ENCODE measurements at places on chromosomes 11 and 22.

GRCh38 chr11:63986156-63986931 lies at the start of gene OTUB1:
OTUB1 (plus strand) TSS chr11:63986438; CDS start chr11:63986457, 19 bp downstream.
- peak; percentile 97 for DNase-seq

DNA sequence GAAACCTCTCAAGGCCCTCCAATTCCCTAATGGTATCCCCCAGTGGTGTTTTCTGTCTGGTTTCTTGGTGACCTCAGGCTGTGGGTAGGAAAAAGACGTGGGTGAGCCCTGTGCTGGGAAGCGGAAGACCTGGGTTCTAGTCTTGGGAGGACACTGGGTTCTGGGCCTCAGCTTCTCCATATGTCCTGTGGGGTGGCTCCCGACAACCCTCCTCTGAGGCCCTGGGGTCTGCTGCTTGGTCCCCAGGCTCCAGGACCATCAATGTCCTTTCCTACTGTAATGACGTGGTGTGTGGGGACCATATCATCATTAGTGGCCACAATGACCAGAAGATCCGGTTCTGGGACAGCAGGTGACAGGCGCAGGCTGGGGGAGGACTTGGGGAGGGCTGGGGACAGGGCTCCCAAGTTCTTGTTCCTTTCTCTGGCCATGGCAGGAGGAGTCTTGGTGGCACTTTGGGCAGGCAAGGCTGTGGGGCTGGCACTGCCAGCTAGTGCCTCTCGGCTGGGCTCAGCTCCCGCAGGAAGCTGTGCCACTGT lies 12.8 kb downstream of the ATG16L2 start:
- DNase-seq, result no peak

- DNase-seq, result no peak
Measured at GRCh38 chr11:870127-870413, 27.4 kb downstream of the TSPAN4 start.

DNA sequence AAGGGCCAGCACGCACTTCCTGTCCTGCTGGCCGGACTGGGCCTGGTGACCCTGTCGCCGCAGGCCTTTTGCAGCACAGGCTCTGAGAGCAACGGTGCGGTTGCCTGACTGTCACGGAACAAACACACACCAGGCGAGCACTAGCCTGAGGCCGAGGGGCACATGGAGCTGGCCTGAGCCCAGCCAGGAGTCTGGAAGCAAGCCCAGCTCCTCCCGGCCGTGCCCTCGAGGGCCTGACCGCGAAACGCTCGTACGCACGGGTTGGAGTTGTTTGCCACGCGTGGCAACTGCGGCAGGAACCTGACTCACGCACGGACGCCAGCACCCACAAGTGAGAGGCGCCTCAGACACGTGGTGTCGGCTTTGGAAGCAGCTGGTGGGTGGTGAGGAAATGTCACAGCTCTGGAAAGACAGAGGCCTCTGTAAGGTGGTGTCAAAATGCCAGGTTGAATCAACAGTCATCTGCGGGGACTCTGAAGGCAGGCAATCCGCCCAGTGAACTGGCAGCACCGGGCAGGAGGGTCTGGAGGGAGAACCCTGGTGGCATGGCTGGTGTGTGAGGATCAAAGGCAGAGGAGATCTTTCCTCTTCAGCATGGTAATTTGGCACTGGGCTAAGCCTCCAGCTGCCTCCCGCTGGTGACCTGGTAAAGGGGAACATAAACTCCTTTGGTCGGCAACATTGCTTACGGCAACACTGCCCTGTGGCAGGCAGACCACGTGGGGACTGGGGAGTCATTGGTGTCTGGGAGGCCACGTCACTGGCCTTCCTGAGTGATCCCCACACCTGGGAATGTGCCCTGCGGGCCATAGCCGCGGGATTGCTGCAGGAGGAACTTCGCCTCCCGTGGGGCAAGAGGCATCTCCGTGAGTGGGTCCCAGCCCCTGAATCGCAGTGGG lies 15.3 kb upstream of the IL17REL start:
- no peak for DNase-seq

- no peak for DNase-seq
Measured at GRCh38 chr22:20013382-20013871, 3.2 kb downstream of the ARVCF start.
